Activated CD4-positive, alpha-beta T cell treated with anti-CD3 and anti-CD28 coated beads, Interleukin-2, amount 50 U/mL, for 1 hour (primary cell): ENCODE measurements at places on chromosomes 12 and 14.

- no peak for DNase-seq
Measured at GRCh38 chr12:103455020-103455763, 40.6 kb downstream of the C12orf42 start.

DNA sequence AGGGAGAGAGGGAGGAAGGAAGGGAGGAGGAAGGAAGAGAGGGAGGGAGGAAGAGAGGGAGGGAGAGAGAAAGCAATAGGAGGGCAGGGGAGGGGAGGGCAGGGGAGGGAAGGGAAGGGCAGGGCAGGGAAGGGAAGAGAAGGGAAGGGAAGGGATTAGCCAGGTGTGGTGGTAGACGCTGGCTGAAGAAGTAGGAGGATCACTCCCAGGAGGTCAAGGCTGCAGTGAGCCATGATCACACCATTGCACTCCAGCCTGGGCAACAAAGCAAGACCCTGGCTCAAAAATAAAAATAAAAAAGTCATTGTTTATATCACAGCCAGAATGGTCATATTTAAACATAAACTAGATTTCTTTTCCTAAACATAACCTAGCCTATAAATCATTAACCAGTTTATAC lies 20.4 kb upstream of the EEA1 start:
- DNase-seq: no peak

DNA sequence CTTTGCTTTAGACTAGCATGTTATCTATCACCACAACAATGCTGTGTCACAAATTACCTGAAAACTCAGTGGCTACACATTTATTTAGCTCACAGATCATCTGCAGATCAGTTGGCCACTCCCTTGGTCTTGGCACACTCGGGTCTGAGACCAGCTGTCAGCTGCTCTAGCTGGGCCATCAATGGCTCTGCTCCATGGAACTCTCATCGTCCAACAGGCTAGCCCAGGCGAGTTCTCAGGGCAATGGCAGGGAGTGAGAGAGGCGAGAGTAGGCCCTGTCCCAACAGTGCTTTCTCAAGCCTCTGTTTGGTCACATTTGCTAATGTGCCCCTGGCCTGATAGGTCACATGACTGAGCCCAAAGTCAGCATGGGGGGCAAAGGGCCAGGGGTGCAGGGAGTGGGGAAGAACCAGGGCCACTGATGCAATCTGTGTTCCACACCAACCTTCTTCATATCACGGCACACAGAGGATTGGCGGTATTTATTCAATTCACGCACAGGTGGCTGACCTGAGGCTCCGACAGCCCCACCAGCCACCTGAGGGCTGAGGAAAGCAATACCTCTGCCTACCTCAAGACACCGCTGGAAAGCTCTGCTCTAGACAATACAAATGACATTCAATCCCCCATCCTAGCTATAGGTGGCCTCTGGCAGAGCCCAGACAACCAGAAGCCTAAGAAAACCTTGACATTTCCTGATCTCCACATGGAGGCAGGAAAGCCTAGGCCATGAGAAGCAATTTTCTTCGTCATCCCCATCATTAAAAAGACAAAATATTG lies 82.5 kb downstream of the NT5DC3 start:
- DNase-seq: no peak

DNA sequence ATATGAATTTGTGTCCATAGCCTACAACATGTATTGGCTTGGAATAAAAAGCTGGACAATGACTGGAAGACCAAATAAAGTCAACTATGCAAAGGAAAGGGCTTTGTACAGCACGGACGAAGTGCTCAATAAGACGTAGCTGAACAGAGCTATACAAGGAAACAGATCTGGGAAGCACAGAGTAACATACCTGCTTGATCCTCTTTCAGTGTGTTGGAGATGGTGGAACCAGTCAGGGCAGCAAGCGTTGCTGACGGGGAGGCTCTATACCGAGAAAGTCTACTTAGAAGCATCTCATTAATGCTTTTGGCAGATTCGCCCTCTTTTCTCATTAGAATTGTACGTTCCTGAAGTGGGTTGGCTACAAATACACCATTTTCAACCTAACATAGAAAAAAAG lies 99.3 kb downstream of the HECTD4 start:
- DNase-seq: no peak

- no peak for DNase-seq
Measured at GRCh38 chr12:45622210-45622937, 107.1 kb upstream of the ARID2 start.

DNA sequence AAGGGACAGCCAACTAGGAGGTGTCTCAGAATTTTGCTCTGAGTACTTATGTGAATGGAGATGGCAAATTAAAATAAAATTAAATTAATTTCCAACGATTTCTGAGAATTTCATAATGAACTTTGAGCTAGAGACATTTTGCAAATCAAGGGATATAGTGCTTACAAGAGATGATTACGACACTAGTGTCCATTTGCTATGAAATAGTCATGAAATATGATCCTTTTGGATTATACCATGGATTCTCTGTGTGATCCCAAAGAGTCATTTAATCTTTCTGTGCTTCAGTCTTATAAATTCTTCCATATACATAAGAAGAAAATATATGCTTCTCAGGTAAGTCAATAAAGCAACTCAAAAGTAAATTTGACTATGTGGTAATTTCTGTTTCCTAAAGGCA lies 240.6 kb downstream of the SLC25A21 start:
- no peak for DNase-seq

GRCh38 chr14:74242021-74242779 lies 3.0 kb downstream of the VSX2 start:
- no peak for DNase-seq
